ENCODE measurements at places on chromosomes 4 and X. TPM values are rescaled to one million over a fixed set of nuclear protein-coding genes. Genes with fewer than 3 reads are reported as not detected.
A peak's percentile ranks its signal among the peaks of the same experiment; 100 is the strongest.

- no peaks in the 10 kb centered on the region for H3K4me1 ChIP-seq
- DNase-seq = no peak
- no peak overlapping the region for H3K27ac ChIP-seq
- H3K27me3 ChIP-seq = no peaks in the 10 kb centered on the region
- no peaks in the 10 kb centered on the region for H3K36me3 ChIP-seq
- no peak overlapping the region for H3K4me3 ChIP-seq
Measured at GRCh38 chr4:114690571-114690970, 92.0 kb downstream of the UGT8 start.

- no peaks in the 10 kb centered on the region for H3K36me3 ChIP-seq
- DNase-seq = peak; percentile 94
Measured at GRCh38 chrX:47321386-47321785, 49.0 kb upstream of the ZNF157 start.

- no peak overlapping the region for H3K27ac ChIP-seq
- H3K4me1 ChIP-seq = no peaks in the 10 kb centered on the region
- H3K36me3 ChIP-seq = no peaks in the 10 kb centered on the region
Measured at GRCh38 chrX:19729761-19730160, 157.6 kb downstream of the SH3KBP1 start.

The ZNF732 gene
- total RNA-seq = 41.6 TPM

The RHOXF1 gene
- total RNA-seq = 0.31 TPM
